Amygdala (tissue), 56 donors: ENCODE measurements at places on chromosomes 7 and 10.
A peak's percentile ranks its signal among the peaks of the same experiment; 100 is the strongest.

DNA sequence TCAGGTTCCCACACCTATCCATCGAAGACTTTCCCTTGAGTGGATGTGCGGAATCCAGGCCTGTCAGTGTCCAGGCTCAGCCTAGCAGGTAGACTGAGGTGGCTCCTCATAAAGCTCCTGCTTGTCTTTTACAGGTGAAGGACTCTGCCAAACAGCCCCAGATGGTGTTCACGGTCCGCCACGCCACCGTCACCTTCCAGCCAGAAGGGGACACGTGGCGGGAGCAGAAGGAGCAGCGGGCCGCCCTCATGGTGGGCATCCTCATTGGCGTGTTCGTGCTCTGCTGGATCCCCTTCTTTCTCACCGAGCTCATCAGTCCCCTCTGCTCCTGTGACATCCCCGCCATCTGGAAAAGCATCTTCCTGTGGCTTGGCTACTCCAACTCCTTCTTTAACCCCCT, 13.9 kb downstream of the HTR5A start:
- no peak for DNase-seq

- peak; percentile 51 for DNase-seq
These were observed 81.0 kb downstream of the PPP1R3C start for GRCh38 chr10:91551856-91552255.

- no peak for DNase-seq
These were observed at the start of gene FGFBP3 for GRCh38 chr10:91909117-91909677. Gene FGFBP3, minus strand, starts transcription at chr10:91909486. Its CDS starts 517 bp downstream, at chr10:91908969.

DNA sequence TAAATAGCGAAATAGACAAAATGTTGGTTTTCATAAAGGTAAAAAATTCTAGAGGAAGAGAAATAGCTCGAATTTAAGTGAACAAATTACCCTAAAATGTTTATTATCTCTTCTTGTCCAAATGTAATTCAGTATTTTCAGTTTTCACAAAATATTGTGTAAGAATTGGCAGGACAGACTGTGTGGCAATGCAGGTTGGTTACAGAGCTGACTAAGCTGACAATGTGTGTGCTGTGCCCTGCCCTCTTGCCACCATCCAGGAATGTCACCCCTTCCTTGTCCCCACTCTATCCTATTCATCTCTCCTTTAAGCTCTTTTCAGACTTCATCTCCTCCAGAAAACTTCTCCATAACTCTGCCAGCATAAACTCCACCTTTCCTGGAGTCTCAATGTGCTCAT, 46.1 kb downstream of the COL28A1 start:
- DNase-seq = no peak

DNA sequence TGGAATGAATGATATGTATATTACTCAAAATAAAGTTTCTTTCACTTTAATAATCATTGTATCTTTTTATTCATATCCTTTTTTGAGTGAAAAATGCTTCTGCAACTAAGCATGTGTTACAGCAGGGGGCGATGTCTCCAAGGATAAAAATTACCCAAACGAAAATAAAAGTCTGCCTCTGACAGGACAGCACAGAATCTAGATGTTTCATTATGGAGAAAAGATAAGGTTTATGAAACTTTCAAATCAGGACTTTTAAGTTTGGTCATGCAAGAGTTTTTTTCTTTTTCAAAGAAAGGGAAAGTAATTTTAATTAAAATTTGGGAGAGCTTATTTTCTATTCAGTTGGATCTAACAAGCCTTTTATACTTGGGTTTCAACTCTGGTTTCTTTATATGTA, 48.4 kb downstream of the TES start:
- DNase-seq = no peak
